ENCODE measurements at places on chromosomes 12 and 14. TPM values are rescaled to one million over a fixed set of nuclear protein-coding genes. Genes with fewer than 3 reads are reported as not detected.

Gene SYT1
- not detected for total RNA-seq

Gene TAS2R14
- 3.5 TPM for total RNA-seq

Gene FLVCR2
- total RNA-seq, result 2.1 TPM

Gene HOXC6
- not detected for total RNA-seq

DNA sequence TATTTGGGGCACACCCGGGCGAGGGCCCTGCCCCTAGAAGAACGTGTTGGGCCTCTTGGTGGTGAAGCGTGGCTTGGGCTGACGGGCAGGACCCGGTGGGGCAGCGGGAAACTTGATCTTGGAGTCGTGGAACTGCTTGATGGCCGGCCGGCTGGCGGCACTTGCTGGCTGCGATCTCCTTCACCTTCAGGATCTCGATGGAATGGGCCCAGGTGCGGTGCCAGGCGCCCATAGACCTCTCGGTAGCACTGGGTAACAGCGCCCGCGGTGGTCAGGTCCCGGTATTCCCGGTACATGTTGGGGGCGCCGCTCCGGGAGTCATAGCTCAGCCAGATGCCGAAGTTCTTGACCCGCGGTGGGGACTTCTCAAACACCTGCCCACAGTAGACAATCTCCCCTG, 16.5 kb downstream of the UBR7 start:
- no peaks in the 10 kb centered on the region for H3K4me1 ChIP-seq
- no peak for DNase-seq
- H3K36me3 ChIP-seq, result peaks cover 51% of the 10 kb centered on the region
- no peaks in the 10 kb centered on the region for H3K27me3 ChIP-seq
- no peak overlapping the region for H3K4me3 ChIP-seq

GRCh38 chr14:45998554-45998953, 653.0 kb downstream of the RPL10L start:
- no peak overlapping the region for H3K27ac ChIP-seq
- H3K36me3 ChIP-seq, result no peaks in the 10 kb centered on the region
- H3K4me1 ChIP-seq, result no peaks in the 10 kb centered on the region
- DNase-seq, result no peak
- no peak overlapping the region for H3K4me3 ChIP-seq

GRCh38 chr12:97229004-97229403, 233.6 kb upstream of the RMST start:
- DNase-seq, result no peak
- H3K27me3 ChIP-seq, result peaks cover 20% of the 10 kb centered on the region
- no peaks in the 10 kb centered on the region for H3K4me1 ChIP-seq
- no peaks in the 10 kb centered on the region for H3K36me3 ChIP-seq

DNA sequence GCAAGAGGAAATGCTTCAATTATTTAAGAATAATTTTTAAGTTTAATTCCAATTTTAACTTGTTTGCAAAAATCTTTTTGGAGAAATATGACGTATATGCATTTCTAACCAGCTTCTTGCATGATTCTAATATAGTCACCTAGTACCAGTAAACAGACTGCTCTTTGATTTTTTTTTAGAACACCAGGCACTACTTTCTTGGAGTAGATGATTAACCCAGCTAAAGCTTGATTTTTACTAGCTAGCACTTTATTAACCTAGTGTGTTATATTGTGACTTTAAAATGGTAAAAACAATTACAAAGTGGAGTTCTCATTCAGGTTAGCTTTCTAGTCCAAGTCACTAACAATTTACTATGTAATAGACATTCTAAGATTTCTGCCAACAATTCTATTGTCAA, 32.6 kb upstream of the FGD4 start:
- H3K4me3 ChIP-seq, result no peak overlapping the region
- H3K27me3 ChIP-seq, result no peaks in the 10 kb centered on the region
- no peaks in the 10 kb centered on the region for H3K4me1 ChIP-seq
- DNase-seq, result no peak
- H3K36me3 ChIP-seq, result no peaks in the 10 kb centered on the region
- no peak overlapping the region for H3K27ac ChIP-seq

GRCh38 chr14:103488071-103488470, 34.6 kb downstream of the CKB start:
- peaks cover 77% of the 10 kb centered on the region for H3K36me3 ChIP-seq
- H3K27ac ChIP-seq, result no peak overlapping the region
- no peak for DNase-seq
- H3K4me3 ChIP-seq, result no peak overlapping the region

GRCh38 chr12:84822525-84822924, 90.1 kb downstream of the SLC6A15 start:
- H3K27me3 ChIP-seq, result peaks cover 1% of the 10 kb centered on the region
- DNase-seq, result no peak
- H3K36me3 ChIP-seq, result no peaks in the 10 kb centered on the region
- no peak overlapping the region for H3K4me3 ChIP-seq
- no peaks in the 10 kb centered on the region for H3K4me1 ChIP-seq

GRCh38 chr12:93719710-93720109, 42.5 kb downstream of the CRADD start:
- H3K4me1 ChIP-seq, result no peaks in the 10 kb centered on the region
- H3K4me3 ChIP-seq, result no peak overlapping the region
- H3K36me3 ChIP-seq, result peaks cover 58% of the 10 kb centered on the region
- no peak overlapping the region for H3K27ac ChIP-seq
